Naive B cell (primary cell): ENCODE measurements at places on chromosomes 6 and 20. TPM values are rescaled to one million over a fixed set of nuclear protein-coding genes. Genes with fewer than 3 reads are reported as not detected.

The ARHGAP40 gene
- polyA plus RNA-seq: not detected

The CCN2 gene
- 6.0 TPM for polyA plus RNA-seq

The ABT1 gene
- 74.2 TPM for polyA plus RNA-seq

The UBE2J1 gene
- polyA plus RNA-seq: 106 TPM

The RIPOR2 gene
- 666 TPM for polyA plus RNA-seq

The CLIC1 gene
- 630 TPM for polyA plus RNA-seq

The PARD6B gene
- 1.6 TPM for polyA plus RNA-seq

The CALHM5 gene
- not detected for polyA plus RNA-seq

The RPS18 gene
- polyA plus RNA-seq: 7,732 TPM

The GMEB2 gene
- 3.1 TPM for polyA plus RNA-seq

GRCh38 chr6:26304797-26305640, 60.0 kb upstream of the BTN3A2 start:
- H3K4me3 ChIP-seq: peak overlapping the region; percentile 95
- H3K27ac ChIP-seq: peak overlapping the region; percentile 93
- peaks cover 11% of the 10 kb centered on the region for H3K4me1 ChIP-seq
- H3K27me3 ChIP-seq: no peaks in the 10 kb centered on the region
- peak; percentile 64 for DNase-seq

DNA sequence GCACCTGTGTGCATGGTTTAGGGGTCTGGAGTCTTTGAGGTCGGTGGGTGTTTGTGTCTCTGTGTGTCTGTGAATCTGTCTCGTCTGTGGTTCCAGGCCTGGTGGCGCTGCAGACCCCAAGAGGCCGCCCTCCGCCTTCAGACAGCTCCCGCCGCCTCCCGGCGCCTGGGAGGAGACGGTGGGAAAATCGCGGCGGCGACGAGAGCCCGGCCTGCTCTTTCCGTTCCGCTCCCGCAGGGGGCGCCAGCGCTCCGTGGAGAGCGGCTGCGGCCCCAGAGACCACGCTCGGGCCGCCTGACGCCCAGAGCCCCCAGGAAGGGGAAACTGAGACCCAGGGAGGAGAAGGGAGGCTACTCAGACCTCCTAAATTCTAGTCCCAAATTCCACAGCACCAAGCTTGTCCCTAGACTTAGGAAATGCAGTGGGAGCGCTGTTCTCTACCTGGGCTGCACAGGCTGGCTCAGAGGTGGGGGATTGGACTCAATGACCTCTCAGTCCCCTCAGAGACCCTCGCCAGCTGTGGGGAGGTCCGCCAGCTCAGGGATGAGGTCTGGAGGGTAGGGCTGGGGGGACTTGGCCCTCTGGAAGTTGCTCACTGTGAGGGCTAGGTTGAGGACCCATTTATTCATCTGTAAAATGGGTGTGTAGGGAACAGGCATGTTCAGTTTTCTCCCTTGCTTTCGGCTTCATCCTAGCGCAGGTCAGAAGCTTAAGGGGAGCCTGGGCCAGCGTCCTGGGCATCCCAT, 36.9 kb upstream of the BLCAP start:
- H3K4me1 ChIP-seq: peaks cover 9% of the 10 kb centered on the region
- peaks cover 46% of the 10 kb centered on the region for H3K27me3 ChIP-seq
- H3K36me3 ChIP-seq: no peaks in the 10 kb centered on the region

GRCh38 chr6:136232701-136233100, 17.4 kb downstream of the MTFR2 start:
- no peak for DNase-seq
- no peak overlapping the region for H3K4me3 ChIP-seq
- H3K27me3 ChIP-seq: no peaks in the 10 kb centered on the region
- no peak overlapping the region for H3K27ac ChIP-seq
- H3K4me1 ChIP-seq: peaks cover 6% of the 10 kb centered on the region
- H3K36me3 ChIP-seq: no peaks in the 10 kb centered on the region

GRCh38 chr6:108350528-108350927, 55.7 kb downstream of the AFG1L start:
- H3K36me3 ChIP-seq: no peaks in the 10 kb centered on the region
- H3K27ac ChIP-seq: no peak overlapping the region
- H3K27me3 ChIP-seq: no peaks in the 10 kb centered on the region
- peaks cover 13% of the 10 kb centered on the region for H3K4me1 ChIP-seq
- no peak for DNase-seq

- no peaks in the 10 kb centered on the region for H3K27me3 ChIP-seq
- H3K27ac ChIP-seq: no peak overlapping the region
- no peak for DNase-seq
- no peak overlapping the region for H3K4me3 ChIP-seq
- H3K4me1 ChIP-seq: peaks cover 6% of the 10 kb centered on the region
These were observed 59.6 kb downstream of the MOXD1 start for GRCh38 chr6:132341646-132342045.

DNA sequence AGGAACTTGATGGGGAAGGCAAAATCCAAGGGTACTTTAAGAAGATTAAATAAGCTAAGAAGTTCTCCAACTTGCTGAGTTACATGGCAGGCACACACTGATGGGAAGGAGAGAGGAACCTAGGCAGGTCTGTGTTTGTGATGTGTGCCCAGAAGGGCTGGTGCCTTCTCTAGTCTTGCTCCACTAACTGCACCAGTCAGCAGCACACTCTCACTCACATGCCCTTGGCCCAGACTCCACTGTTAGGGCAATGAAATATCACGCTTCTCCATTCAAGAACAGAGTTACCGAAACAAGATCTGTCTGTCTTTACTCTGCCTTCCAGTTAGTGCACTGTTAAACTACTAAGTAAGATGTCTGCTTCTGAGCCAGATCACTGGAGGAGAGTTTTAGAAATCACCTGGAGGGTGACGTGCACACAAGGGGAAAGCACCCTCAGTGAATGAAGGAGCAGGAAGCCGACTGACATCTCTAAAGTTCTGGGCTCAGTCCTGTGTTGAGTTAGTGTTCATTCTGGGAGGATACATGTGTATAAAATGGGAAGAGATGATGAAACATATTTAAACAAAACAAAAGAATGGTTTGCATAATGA, 251.1 kb downstream of the FOXC1 start:
- H3K27me3 ChIP-seq: no peaks in the 10 kb centered on the region
- H3K4me1 ChIP-seq: peaks cover 30% of the 10 kb centered on the region
- H3K4me3 ChIP-seq: no peak overlapping the region
- H3K36me3 ChIP-seq: no peaks in the 10 kb centered on the region
- peak; percentile 26 for DNase-seq

GRCh38 chr6:43623880-43624785, 4.9 kb downstream of the GTPBP2 start:
- H3K4me1 ChIP-seq: peaks cover 40% of the 10 kb centered on the region
- peaks cover 5% of the 10 kb centered on the region for H3K36me3 ChIP-seq
- H3K27ac ChIP-seq: no peak overlapping the region

GRCh38 chr20:49372095-49372734, 94.4 kb upstream of the ZNFX1 start:
- no peak overlapping the region for H3K27ac ChIP-seq
- no peak for DNase-seq
- no peak overlapping the region for H3K4me3 ChIP-seq
- peaks cover 38% of the 10 kb centered on the region for H3K27me3 ChIP-seq

GRCh38 chr20:36004045-36004444, 35.7 kb downstream of the CNBD2 start:
- no peaks in the 10 kb centered on the region for H3K4me1 ChIP-seq
- H3K36me3 ChIP-seq: peaks cover 5% of the 10 kb centered on the region
- DNase-seq: no peak
- no peak overlapping the region for H3K27ac ChIP-seq

DNA sequence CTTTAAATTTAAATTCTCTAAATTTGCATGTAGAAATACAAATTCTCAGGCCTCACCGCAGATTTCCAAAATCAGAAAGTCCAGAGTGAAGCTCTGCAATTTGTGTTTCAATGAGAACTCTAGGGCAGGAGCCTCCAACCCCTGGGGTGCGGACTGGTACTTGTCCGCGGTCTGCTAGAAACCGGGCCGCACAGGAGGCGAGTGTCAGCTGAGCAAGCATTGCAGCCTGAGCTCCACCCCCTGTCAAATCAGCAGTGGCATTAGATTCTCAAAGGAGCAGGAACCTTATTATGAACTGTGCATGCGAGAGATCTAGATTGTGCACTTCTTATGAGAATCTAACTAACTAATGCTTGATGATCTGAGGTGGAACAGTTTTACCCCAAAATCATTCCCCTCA, 203.0 kb upstream of the PCSK2 start:
- DNase-seq: no peak
- H3K27me3 ChIP-seq: no peaks in the 10 kb centered on the region
- H3K36me3 ChIP-seq: peaks cover 6% of the 10 kb centered on the region
- no peak overlapping the region for H3K27ac ChIP-seq
- H3K4me3 ChIP-seq: no peak overlapping the region

DNA sequence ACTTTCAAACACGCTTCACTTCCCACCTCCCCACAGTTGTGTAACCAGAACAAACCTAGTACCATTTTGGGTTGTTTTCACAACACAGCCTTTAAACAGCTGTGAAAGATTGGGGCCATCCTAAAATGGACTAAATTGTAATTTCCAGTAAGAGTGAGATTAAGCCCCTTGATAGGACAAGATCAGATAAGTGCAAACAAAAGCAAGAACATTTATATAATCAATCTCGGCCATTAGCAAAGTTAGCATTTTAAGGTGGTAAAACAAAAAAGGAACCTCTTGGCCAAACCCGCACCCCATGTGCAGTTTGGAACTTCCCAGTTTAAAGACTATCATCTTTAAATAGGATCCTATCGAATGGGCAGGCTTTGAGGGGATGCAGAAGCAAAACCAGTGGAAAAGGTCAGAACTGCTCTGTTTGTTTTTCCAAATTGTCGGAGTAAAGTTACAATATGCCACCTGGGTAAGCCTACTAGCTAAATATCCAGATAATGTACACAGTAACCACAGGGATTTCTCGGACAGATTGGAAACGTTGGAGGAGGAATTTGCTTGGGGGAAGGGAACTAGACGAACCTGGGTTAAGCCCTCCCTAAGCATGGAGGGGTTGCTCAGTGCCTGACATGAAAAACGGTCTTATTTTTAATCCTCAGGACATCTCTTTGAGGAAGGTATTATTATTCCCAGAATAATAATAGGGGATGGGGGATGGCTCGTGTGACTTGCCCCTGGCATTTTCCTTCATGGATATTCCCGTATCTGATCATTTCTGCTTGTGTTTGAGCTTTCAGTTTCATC, 159.8 kb upstream of the SALL4 start:
- H3K4me1 ChIP-seq: no peaks in the 10 kb centered on the region
- H3K27me3 ChIP-seq: peaks cover 26% of the 10 kb centered on the region

DNA sequence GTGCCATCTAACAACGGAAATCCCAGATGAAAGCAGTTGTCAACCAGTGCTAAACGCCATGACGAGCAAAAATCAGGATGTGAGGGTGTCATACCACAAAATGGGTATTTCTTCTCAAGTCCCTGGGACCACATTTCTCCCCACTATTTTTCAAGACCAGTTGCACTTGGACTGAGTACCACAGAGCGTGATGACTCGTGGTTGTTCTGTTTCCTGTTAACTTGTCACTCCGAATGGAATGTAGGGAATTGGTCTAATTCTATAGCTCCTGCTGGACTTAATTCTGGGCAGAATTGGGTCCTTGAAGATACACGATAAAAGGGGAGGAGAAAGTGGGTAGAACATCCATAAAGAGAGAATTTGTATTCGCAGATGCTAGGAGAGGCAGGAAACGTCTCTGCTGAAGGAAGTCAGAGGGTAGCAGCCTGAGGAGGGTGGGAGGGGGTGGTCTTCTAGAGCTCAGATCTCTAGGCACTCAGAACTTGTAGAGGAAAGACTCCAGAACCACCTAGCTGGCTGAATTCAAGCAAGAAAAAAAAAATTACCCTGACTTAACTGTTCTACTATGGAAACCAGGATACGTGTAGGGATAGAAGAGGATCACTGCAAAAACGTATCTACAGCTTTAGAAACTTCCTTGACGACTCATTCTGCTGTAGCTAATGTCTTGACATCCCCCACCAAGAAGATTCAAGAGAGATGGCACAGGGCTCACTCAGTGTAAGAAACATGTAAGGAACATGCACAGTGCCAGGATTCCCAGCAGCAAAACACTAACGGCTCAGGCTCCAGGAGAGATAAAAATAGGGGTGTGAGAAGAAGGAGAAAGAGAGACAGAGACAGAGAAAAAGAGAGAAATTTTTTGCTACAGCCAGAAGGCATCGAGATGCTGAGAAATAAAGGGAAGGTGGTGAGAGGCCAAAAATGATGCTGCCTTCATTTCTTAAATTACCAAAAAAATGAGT, 494.7 kb downstream of the CD83 start:
- no peak overlapping the region for H3K4me3 ChIP-seq
- H3K27ac ChIP-seq: peak overlapping the region; percentile 37
- no peaks in the 10 kb centered on the region for H3K27me3 ChIP-seq
- H3K4me1 ChIP-seq: peaks cover 26% of the 10 kb centered on the region
- DNase-seq: no peak

DNA sequence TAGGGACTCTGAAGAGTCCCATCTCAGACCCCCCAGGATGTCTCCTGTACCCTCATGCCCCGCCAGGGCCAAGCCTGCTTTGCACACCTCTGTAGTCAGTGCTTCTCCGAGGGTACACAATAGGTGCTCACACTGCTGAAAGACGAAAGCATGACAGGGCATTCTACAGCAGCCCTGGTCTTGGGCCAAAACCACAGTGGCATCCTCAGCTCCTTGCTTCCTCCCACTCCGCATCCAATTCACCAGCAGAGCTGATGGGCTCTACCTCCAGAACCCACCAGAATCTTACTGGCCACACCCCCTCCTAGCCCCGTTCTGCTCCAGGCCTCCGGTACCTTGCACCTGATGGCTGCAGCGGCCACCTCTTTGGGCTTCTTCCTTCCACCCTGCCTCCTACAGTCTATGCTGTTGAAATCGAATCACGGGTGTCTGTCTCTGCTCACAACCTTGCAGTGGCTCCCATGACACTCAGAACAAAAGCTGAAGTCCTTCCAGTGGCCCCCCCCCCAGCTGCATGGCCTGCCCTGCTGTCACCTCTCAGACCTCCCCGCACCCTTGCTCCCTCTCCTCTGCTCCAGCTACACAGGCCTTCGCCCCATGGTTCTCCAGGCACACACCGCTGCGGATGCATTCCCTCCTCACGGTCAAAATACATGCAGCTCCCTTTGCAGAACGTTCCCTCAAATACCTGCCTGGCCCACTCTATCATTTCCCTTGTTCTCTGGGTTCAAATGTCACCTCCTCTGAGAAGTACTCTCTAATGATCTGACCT, 1.2 kb downstream of the ANGPT4 start:
- DNase-seq: no peak
- H3K4me1 ChIP-seq: no peaks in the 10 kb centered on the region
- H3K36me3 ChIP-seq: no peaks in the 10 kb centered on the region
- H3K27ac ChIP-seq: no peak overlapping the region
- no peak overlapping the region for H3K4me3 ChIP-seq

DNA sequence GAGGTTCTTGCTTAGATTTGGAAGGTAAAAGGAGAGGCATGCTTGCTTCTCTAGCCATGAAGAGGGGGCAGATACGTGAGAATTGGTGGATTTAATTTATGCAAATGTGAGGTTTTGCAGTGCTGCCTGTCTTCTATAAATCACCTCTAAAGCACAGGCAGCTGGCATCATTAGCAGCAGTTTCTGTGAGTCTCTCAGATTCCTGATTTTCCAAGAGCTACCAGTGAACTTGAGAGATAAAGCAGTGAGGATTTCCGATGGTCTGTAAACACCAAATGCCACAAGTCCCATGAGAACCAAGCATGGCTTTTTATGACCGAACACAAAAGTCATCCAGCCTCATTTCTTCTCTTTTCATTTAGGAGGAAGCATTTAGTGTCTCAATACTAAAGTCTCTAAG, 3.2 kb upstream of the SIRPB2 start:
- DNase-seq: no peak
- H3K36me3 ChIP-seq: no peaks in the 10 kb centered on the region
- H3K27me3 ChIP-seq: peaks cover 18% of the 10 kb centered on the region
- H3K4me1 ChIP-seq: peaks cover 39% of the 10 kb centered on the region
